ENCODE measurements at places on chromosomes 3 and 15. TPM values are rescaled to one million over a fixed set of nuclear protein-coding genes. Genes with fewer than 3 reads are reported as not detected.

SAMMSON gene
- not detected for total RNA-seq

PTPN23 gene
- total RNA-seq = 22.6 TPM

DZIP1L gene
- total RNA-seq = not detected

FSTL1 gene
- 1.0 TPM for total RNA-seq

TMEM43 gene
- total RNA-seq = 20.2 TPM

DPPA4 gene
- total RNA-seq = 0.65 TPM

ZNF620 gene
- 2.5 TPM for total RNA-seq

SPATA12 gene
- not detected for total RNA-seq

KLHL6 gene
- 32.6 TPM for total RNA-seq
